Urothelium cell line (cell line): ENCODE measurements at places on chromosomes 7 and 10.
A peak's percentile ranks its signal among the peaks of the same experiment; 100 is the strongest.

DNA sequence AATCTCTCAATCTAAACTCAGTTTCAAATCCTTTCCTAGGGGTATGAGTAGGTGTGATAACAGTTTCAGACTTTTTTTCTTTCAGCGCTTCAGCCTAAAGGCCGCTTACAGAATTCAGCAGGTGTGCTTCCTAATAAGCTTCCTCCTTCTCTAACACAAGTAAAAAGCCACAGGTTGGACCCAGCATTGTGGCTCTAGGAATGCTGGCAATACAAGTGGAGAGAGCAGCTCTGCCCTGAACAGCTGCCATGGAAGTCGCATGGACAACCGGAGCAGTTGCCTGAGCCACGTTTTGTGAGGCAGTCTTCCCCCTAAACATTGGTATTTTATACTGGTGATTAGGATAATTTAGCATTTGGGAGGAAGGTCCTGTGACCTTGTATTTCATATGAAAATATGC, 83.5 kb downstream of the ST7 start:
- no peak for DNase-seq

GRCh38 chr7:21104124-21104500, 317.4 kb upstream of the SP8 start:
- DNase-seq, result no peak

DNA sequence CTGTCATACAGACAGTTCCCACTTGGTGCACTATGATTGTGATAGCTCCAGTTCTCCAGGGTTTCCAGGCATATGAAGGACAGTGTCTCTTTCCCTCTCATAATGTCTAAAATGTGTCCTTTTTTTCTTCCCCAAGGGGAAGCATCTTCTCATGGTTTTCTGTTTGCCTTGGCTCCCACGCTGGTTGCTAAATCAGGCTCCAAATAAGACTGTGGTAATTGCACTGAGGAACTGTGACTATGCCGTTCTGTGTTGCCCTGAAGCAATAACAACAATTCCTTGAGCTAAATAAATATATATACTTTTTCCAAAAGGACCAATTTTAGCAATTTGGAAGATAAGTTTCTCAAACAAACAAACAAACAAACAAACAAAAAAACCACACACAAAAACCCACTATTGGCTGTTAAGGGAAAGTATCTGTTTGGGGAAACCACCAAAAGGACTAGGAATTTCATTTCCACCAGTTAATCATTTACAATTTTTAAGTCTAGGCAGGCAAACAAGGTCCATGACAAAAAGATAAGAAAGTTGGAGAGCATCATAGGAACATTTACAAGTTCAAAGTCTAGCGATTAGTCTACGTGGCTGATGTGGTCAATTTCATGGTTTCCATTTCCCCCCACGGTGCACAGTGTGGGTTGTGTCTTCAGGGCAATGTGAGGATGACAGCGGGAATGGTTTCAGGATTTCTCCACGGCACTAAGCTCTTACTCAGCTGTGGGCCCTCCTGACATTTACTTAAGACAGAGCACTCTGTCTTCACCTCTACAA, 62.4 kb downstream of the THNSL1 start:
- DNase-seq, result no peak

DNA sequence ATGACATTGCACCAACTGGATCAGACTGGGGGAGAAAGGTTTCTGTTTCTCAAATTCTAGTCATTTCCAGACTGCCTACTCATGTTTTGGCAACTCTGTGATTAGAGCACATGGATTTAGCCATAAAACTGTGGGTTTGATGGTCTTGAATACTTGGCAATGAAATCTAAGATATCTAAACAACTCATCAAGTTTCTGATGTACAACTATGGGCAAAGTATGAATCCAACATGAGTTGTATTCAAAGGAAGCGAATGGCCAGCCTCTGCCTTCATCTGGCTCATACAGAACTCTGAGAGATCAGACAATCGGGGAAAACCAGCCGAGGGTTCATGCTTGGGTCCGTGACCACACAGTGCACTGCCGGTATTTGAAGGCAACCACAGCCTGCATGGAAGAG, 144.3 kb downstream of the ADAM12 start:
- DNase-seq, result no peak

DNA sequence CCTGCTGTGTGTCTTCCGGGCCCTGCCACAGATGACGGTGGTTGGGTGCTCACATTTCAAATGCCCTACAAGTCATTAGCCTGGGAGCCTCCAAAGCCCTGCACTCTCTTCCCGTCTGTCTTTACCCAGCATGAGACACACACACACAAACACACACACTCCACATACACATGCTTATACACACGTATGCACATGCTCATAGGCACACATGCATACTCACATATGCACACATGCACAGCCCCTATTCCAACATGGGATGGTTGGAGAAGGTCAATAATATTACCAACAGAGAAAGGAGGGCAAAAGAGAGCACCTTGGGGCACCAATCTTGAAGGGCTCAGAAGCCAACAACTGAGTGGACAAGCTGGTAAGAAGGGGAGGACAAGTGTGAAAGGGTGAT, 19.0 kb downstream of the SUN3 start:
- no peak for DNase-seq

DNA sequence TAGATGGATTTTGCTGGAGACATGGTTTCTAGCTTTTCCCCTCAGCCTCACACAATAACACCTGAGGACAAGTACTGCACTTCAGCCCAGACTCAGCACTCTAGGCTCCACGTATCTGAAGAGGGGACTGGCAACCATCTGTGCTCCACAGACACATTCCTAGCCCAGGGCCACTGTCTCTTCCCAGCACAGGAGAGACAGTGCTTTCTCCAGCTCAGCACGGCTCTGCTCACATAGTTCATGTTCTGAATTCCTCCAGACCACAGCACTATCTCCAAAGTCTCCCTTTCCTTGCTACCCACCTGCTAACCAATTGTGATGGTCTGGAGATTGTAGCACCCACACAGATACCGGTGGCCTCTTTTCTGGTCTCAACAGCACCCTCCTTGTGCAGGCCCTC, 114.5 kb downstream of the HTR7 start:
- no peak for DNase-seq

DNA sequence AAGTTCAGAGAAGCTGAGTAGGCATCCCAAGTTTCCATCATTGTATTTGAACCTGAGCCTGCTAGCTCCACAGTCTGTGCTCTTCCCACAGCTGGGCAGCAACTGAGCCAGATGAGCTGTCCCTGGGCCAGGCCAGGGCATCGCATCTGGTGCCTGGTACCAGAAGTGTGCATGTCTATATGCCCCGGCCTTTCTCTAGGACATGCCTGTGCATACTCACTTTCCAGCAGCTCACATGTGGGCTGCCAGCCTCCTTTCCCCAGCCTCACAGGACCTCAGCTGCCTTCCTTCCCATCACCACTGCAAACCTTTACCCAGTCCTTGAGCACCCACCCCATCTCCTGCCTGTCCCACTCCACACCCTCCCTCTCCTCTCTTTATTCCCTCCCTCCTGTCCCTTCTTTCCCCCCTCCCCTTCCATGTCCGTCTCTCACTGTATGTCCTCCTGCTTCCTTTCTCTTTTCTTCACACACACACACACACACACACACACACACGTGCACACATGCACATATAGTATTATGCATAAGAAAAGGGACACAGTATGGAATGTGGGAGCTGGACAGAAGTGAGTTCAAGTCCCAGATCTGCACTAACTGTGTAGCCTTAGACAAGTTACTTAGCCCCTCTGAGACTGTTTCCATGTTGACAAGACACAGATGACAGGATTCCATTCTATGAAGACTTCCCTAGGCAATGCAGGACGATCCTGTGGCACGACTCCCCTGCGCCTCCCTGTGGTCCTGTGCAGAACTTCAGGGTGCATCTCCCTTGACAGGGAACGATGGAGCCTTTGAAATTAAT, 10.9 kb downstream of the CDHR1 start:
- DNase-seq, result peak; percentile 55

DNA sequence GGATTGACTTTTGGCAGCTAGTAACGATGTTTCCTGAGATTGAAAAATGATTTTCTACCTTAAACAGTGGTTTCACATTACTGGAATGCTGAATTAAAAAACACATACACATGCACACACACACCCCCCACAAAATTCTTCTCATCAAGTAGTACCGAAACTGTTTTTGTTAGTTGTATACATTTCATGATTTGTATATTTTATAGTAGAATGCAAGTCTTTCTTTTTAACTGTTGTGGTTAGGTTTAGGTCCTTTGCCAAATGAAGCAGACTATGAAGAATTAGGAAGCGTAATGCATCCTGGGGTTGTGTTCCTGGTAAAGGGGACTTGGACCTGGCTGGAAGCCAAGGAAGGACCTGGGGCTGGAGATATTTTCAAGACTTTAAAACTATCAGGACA, 505.8 kb downstream of the SUGCT start:
- no peak for DNase-seq

DNA sequence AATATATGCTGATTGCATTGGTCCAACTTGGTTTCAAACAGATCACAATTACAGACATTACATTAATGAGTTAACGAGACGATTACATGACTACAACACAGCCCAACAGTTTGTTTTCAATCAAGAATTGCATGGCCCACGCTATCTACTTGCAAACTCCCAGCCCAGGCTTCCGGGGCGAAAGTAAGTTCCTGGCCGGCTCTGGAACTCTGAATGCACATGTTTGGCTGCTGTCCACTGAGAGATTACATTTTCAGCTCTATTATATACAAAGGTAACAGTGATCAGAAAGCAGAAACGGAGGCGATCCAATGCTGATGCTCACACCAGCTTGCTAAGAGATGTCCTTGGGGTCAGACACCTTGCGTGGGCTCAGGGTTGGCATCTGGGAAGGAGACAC, 206.3 kb downstream of the FANK1 start:
- no peak for DNase-seq
